Stimulated activated CD4-positive, alpha-beta T cell treated with anti-CD3 and anti-CD28 coated beads, TNF-alpha, amount 100 ng/mL, for 24 hours (primary cell): ENCODE measurements at places on chromosomes 1 and 21.

DNA sequence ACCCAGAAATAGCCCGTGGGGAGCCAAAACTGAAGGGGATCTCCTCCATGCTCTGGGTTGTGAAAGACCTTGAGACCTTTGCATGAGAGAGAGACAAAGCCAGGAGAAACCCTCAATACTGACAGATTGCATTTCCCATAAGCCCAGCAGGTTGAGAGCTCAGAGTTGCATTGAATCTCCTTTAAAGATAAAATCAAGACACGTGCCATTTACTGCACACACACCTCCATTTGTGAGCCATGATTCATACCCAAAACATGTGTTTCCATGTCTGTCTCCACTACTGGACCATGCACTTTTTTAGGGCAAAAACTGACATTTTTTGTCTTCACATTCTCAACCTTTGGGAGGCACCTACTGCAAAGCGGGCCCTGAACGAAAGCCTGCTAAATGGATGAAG, 144.0 kb upstream of the NRIP1 start:
- no peak for DNase-seq

DNA sequence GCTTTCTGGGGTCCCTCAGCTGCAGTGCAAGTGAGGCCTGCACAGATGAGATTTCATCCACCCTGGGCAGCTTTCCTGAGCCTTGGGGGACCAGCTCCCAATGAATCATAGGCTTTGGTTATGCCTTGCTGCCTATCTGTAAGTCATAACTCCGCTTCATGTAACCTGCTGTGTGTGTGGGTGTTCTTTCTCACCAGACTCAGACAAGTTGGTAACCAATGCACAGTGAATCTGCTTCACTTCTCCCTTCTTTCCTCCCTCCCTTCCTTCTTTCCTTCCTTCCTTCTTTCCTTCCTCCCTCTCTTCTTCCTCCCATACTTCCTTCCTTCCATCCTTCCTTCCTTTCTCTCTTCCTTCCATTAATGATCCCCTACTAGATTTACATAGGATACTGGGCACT, 34.4 kb upstream of the PSMB2 start:
- no peak for DNase-seq

DNA sequence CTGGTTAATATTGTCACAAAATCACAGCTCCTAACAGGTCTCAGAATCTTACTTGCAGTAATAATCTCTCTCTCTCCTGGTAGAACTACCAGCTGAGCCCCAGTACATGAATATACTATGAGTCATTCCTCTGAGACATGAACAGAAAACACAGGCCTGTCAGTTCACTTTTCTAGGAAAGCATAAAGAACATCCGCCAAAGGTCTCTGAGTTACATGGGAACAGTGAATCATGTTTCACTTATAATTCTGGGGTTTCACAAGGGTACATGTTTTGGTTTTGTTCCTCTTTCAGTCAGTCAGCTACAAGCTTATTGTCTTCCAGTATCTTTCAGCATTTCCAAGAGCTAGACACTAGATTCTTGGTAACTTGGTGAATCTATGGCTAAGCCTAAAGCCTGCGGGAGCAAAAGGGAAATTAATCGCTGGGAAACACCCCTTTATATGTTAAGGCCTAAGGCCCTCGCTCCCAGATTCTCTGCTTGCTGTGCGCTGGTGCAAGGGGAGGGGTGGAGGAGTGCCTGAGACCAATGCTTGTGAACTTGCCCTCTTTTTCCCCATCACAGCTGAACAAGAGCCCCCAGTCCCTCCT, 31.7 kb downstream of the IFNGR2 start:
- DNase-seq: no peak

- DNase-seq: peak; percentile 70
Observed at GRCh38 chr1:172532183-172532699, 709 bp upstream of the SUCO start.

- DNase-seq: no peak
Observed at GRCh38 chr1:11860587-11860986, 1.8 kb upstream of the NPPB start.

GRCh38 chr1:228002792-228003191, 4.0 kb upstream of the WNT3A start:
- no peak for DNase-seq

- no peak for DNase-seq
Observed at GRCh38 chr21:39106881-39107462, 76.3 kb downstream of the PSMG1 start.

DNA sequence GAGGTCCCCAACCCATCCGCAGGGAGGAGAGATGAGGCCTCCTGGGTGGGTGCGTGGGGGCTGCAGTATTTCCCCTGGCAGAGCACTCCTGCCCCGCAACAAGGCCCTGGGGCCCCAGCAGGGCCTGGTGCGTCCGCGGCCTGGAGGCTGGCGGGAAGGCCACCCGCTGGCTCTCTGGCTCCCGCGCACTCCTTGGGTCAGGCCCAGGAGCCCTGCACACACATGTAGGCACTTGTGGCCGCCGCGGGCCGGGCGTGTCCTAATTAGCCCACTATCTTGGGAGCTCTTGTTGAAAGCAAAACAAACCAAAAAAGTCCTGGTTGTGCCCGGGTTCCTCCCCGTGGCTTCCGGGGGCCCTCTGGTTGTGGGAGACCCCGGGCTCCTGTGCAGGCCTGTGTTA, 49.7 kb upstream of the CCDC27 start:
- DNase-seq: no peak

- DNase-seq: no peak
Observed at GRCh38 chr1:114040273-114041015, 61.2 kb downstream of the OLFML3 start.

GRCh38 chr1:205916541-205916940, 26.7 kb downstream of the SLC26A9 start:
- no peak for DNase-seq
